ENCODE measurements at places on chromosomes 7 and 10. TPM values are rescaled to one million over a fixed set of nuclear protein-coding genes. Genes with fewer than 3 reads are reported as not detected.
A peak's percentile ranks its signal among the peaks of the same experiment; 100 is the strongest.

DNA sequence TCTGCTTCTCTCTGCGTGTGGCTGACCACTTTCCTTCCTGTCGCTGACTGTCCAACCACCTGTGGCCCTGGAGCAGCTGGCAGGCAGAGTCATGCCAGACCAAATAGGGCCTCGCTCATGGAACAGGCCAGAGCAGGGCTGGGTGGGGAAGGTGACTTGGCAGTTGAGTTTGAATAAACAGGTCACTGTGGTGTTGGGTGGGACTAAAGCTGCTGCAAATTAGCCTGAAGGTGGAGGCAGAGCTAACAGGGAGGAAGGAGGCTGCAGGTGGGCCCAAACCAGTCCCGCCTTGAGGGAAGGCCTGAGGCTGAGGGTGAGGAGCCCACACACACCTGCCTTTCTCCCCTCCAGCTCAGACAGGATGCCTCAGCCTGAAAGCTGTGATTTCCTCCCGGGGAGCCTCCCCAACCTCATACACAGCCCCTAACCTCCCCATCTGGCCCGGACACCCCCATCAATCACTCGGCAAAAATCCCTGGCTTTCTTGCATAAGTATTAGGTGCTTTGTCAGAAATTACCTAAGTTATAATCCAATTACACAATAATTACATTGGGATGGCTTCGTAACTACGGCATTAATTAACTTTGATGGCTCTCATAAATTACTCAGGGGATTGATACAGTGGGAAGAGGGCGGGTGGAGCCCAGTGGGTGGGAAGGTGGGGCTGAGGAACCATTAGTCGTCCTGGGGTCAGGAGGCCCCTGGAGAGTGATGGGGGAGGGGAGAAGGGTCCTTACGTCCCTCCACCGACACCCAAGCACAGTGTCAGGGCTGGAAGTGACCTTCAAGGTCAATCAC, 97.7 kb upstream of the PCBD1 start:
- no peak overlapping the region for H3K4me3 ChIP-seq
- H3K27ac ChIP-seq: no peak overlapping the region
- H3K27me3 ChIP-seq: no peaks in the 10 kb centered on the region

DNA sequence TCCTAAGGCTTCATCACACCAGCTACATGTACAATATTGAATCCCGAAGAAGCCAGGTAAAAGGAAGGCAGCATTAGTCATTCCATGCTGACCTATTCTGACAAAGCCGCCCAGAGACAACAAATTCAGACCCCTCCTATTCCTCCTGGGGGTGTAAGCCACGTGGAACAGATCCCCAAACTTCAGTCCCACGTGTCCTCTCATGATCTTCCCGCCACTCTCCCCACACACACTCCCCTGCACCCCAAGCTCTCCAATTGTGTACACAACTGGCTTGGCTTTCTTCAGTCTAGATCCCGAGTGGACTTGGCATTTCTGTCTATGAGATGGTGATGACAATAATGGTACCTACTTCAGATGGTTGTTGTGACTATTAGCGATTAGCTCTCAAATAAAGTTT, 8.6 kb downstream of the PDE6C start:
- no peak for DNase-seq
- no peak overlapping the region for H3K4me3 ChIP-seq
- no peak overlapping the region for H3K27ac ChIP-seq
- H3K27me3 ChIP-seq: peaks cover 5% of the 10 kb centered on the region
- no peaks in the 10 kb centered on the region for H3K36me3 ChIP-seq
- H3K4me1 ChIP-seq: no peaks in the 10 kb centered on the region

DNA sequence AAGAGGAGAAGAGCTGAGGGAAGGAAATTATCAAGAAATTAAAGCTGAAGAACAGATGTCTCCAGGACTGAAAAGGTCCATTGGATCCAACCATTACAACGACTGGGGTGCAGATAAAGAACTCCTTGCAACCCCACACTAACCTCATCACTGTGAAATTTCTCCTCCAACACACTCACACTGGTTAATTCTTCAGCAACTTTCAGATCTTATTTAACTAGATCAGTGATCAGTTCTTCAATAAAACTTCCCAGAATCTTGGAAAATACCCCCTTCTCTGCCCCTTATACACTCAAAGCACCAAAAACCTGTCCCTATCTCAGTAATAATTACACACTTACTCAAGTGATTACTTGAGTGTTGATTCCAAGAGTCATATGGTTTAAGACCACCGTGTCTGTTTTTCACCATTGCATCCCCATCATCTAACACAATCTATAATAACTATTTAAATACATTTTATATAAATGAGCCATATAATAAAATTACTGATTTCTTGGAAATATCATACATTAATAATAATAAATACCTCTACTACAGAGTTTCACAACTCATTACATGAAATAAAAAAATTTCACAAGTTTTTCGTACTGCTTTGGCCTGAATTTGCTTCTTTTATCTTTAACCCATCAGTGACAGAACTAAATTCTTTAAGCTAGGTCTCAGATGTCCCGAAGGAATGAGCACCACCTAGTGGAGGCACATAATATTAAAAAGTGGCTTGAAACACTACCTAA, 123.7 kb downstream of the MPP7 start:
- peak overlapping the region; percentile 81 for H3K27ac ChIP-seq
- H3K4me3 ChIP-seq: no peak overlapping the region
- peaks cover 44% of the 10 kb centered on the region for H3K4me1 ChIP-seq
- DNase-seq: peak; percentile 58
- H3K27me3 ChIP-seq: no peaks in the 10 kb centered on the region
- H3K36me3 ChIP-seq: no peaks in the 10 kb centered on the region

Gene TRAPPC14
- total RNA-seq: 21.6 TPM

- H3K36me3 ChIP-seq: no peaks in the 10 kb centered on the region
- no peak overlapping the region for H3K27ac ChIP-seq
- no peak overlapping the region for H3K4me3 ChIP-seq
- no peaks in the 10 kb centered on the region for H3K27me3 ChIP-seq
- peaks cover 2% of the 10 kb centered on the region for H3K4me1 ChIP-seq
- no peak for DNase-seq
Measured at GRCh38 chr7:50508471-50508943, 56.7 kb downstream of the DDC start.

Gene TMEM213
- total RNA-seq: not detected

DNA sequence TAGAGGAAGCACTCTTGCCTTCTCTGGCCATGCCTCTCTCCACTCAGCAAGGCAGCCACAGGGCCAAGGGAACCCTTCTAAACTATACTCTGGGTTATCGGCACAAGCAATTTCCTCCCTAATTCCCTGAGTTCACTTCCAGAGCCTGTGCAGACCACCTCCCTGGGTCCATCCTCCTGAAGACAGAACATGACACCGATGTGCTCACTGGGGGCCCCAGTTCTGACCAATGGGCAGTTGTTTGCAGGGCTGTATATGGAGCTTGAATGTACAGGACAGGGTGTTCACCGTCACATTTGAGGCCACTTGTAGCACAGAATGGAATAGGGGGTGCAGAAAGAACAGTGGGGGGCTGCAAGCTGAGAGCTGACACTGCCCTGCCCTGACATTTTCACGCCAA, 77.7 kb downstream of the TFEC start:
- no peaks in the 10 kb centered on the region for H3K4me1 ChIP-seq
- DNase-seq: no peak
- no peak overlapping the region for H3K27ac ChIP-seq
- H3K36me3 ChIP-seq: no peaks in the 10 kb centered on the region
- H3K27me3 ChIP-seq: no peaks in the 10 kb centered on the region

DNA sequence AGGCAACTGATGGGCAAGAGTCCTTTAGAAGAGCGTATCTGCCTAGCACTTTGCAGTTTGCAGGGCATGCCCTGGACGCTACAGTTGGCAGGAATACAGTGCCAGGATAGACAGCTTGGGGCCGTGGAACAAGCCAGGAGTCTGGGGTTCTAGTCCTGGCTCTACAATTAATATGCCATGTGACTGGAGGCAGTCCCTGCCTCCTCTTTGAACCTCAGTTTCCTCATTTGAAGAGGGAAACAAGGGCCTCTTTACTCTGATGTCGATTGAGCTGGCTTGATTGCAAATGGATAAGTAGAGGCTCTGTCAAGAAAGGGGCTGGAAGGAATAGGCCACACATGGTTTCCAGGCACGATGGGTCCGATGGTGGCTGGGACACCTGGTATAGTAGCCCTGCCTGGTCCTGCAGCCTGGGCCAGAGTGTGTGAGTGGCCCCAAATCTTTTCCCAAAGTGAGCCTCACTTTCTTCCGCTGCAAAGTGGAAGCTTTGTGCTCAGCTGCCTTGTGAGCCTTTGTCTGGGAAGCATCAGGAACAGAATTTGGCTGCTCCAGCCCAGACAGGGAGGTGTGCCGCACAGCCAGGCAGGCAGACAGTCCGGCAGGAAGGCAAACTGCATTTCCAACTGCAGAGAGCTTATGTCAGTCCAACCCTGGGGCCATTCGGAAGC, 111.4 kb upstream of the PPIF start:
- H3K27ac ChIP-seq: no peak overlapping the region
- no peak overlapping the region for H3K4me3 ChIP-seq
- no peaks in the 10 kb centered on the region for H3K36me3 ChIP-seq

- peaks cover 10% of the 10 kb centered on the region for H3K27me3 ChIP-seq
- no peak overlapping the region for H3K27ac ChIP-seq
- peaks cover 4% of the 10 kb centered on the region for H3K4me1 ChIP-seq
- no peak for DNase-seq
Measured at GRCh38 chr7:11343818-11344413, 370.2 kb downstream of the PHF14 start.

GRCh38 chr10:125868372-125868975, 12.6 kb downstream of the DHX32 start:
- peaks cover 4% of the 10 kb centered on the region for H3K36me3 ChIP-seq
- H3K4me3 ChIP-seq: no peak overlapping the region
- DNase-seq: peak; percentile 38
- no peaks in the 10 kb centered on the region for H3K27me3 ChIP-seq
- no peak overlapping the region for H3K27ac ChIP-seq

GRCh38 chr10:72285972-72286521, 12.3 kb downstream of the DDIT4 start:
- H3K36me3 ChIP-seq: no peaks in the 10 kb centered on the region
- DNase-seq: peak; percentile 27
- no peaks in the 10 kb centered on the region for H3K27me3 ChIP-seq
- peaks cover 33% of the 10 kb centered on the region for H3K4me1 ChIP-seq
- H3K27ac ChIP-seq: peak overlapping the region; percentile 19

- peaks cover 2% of the 10 kb centered on the region for H3K27me3 ChIP-seq
- no peak for DNase-seq
- no peak overlapping the region for H3K27ac ChIP-seq
- no peaks in the 10 kb centered on the region for H3K36me3 ChIP-seq
- H3K4me3 ChIP-seq: no peak overlapping the region
Measured at GRCh38 chr7:68511281-68511680, 1087.0 kb upstream of the AUTS2 start.

DNA sequence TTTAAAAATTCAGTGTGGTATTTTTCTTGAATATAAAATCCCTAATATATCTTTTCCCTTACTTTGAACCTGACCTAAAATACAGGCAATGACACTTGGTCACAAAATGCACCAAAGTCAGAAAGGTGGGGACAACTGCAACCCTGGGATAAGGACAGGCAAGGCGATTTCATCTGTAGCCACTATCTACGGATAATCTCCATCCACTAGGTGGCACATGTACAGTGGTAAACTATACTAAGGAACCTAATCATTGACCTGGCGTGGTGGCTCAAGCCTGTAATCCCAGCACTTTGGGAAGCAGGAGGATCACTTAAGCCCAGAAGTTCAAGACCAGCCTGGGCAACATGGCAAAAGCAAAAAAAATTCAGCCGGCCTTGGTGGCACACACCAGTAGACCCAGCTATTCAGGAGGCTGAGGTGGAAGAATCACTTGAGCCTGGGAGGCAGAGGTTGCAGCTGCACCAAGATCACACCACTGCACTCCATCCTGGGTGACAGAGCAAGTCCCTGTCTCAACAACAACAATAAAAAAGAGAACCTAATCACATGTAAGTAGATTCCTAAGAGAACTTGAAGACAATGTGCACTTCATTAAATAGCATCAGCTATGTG, 98.9 kb downstream of the KMT2C start:
- DNase-seq: peak; percentile 11
- no peaks in the 10 kb centered on the region for H3K36me3 ChIP-seq
- no peaks in the 10 kb centered on the region for H3K27me3 ChIP-seq
- no peak overlapping the region for H3K4me3 ChIP-seq
- peaks cover 49% of the 10 kb centered on the region for H3K4me1 ChIP-seq

- H3K4me1 ChIP-seq: no peaks in the 10 kb centered on the region
- H3K36me3 ChIP-seq: no peaks in the 10 kb centered on the region
- no peak for DNase-seq
- no peak overlapping the region for H3K4me3 ChIP-seq
Measured at GRCh38 chr7:37756797-37757551, 73.4 kb downstream of the GPR141 start.

DNA sequence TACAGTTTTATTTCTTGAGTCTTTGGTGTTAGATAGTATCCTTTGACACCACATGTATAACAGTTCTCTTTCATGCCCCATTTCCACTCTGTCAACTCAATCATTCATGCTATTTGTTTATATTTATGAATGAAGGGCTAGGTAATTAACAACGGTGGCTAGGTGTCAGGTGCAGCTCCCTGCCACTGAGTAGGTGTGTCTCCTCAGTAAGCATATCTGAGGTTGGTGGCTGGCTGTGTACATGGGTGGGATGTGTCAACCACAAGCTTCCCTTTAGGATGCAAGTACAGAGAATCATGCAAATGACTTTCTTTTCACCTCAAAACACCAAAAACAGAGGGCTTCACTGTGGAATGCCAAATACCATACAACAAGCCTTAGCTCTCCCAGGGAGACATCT, 83.4 kb downstream of the ZNF365 start:
- H3K36me3 ChIP-seq: no peaks in the 10 kb centered on the region
- H3K27me3 ChIP-seq: no peaks in the 10 kb centered on the region
- H3K4me3 ChIP-seq: no peak overlapping the region
- no peaks in the 10 kb centered on the region for H3K4me1 ChIP-seq
- H3K27ac ChIP-seq: no peak overlapping the region

DNA sequence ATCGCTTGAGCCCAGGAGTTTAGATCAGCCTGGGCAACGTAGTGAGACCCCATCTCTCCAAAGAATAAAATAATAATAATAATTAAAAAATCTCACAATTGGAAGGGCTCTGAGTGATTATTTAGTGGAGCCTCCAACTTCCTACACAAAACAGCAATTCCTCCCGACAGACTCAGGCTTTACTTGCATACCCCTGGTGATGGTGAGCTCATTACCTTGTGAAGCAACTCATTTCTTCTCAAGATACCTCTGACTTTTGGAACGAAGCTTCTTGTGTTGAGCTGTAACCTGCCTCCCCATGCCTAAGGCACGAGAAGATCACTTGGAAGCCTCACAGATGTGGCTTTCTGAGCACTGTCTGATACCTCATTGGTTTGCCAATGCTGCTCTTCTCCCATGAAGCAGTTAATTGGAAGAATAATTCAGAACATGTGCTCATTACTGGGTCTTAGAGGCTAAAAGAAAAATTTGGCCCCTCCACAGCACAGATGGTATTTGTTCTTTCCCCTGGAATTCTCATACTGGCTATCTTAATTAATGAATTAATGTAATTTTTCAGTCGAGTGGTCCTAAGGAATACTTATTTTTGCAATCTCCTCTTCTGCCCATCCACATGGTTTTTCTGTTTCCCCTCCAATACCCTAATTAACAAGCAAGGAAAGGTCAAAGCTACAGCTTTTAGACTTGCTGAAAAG, 769.0 kb downstream of the TYW1 start:
- H3K4me1 ChIP-seq: no peaks in the 10 kb centered on the region
- H3K4me3 ChIP-seq: no peak overlapping the region
- no peak overlapping the region for H3K27ac ChIP-seq
- no peak for DNase-seq
- no peaks in the 10 kb centered on the region for H3K36me3 ChIP-seq
- no peaks in the 10 kb centered on the region for H3K27me3 ChIP-seq
